ENCODE measurements at places on chromosomes 11 and 22.

DNA sequence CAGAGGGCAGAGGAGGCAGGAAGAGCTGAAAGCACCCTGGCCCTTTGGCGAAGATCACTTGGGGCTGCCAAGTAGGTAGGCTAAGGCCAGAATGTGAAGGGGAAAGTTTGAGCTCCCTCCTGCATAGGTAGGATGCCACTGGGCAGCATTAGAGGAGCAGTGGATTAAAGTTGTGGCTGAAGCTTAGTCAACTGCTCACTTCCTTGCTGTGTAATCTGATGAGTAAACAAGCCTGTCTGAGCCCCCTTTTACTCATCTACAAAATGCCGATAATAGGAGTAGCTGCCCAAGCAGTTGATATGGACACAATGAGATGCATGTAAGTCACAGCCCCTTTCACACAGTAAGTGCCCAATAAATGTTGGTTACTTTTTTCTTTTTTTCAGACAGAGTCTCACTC, 216.4 kb downstream of the MN1 start:
- no peak for DNase-seq

GRCh38 chr11:81197396-81197795, 1536.3 kb downstream of the FAM181B start:
- DNase-seq, result no peak

- no peak for DNase-seq
These were observed 558.7 kb downstream of the BRD1 start for GRCh38 chr22:49268924-49269323.

DNA sequence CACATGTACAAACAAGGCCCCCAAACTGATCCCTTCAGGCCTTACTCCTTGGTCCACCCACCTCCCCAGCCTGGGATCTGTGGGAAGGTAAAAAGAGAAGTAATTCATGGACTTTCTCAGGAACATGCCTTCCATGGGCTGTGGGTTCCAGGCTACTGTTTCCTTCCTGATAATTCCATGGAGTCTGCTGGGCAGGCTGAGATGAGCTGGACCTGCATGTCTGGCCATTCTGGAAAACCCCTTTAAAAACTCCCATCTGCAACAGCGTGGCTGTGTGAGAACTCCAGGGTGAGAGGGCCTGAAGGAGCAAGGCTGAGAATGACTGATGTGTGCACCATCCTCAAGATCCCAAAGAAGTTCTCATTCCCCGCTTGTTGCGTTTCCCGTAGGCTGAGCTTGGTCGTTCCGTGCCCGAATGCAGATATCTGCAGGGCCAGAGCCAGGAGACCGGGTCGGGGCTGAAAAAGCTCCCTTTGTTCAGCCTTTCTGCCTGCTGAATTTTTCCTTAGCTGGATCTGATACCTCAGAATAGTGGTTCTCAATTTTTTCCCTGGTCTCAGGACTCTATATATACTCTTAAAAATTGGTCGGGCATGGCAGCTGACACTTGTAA, 72.9 kb downstream of the NAT10 start:
- DNase-seq, result no peak

- DNase-seq, result no peak
These were observed 812.9 kb downstream of the JRKL start for GRCh38 chr11:97202613-97203292.

GRCh38 chr11:27363576-27364117, 632 bp upstream of the CCDC34 start:
- DNase-seq, result no peak

DNA sequence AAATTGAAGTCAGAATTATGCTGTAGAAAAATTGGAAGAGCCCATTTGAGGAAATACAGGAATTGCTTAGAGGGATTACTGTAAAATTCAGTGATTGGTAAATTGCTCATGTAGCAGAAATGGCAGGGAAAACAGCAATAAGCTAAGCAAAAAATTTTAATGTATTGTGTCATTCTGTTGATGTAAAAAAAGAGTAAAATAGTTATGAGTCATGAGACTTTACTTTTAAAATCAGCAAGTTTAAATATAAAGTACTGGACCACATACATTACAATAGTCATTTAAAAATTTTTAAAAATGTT, 10.4 kb downstream of the PDHX start:
- no peak for DNase-seq

All from MCF 10A (cell line).